SK-MEL-5 (cell line): ENCODE measurements at places on chromosomes 4 and X.

- no peak for DNase-seq
Observed at GRCh38 chr4:52659722-52660261, 691 bp upstream of the USP46 start.

- no peak for DNase-seq
Observed at GRCh38 chrX:11632732-11633131, 33.0 kb downstream of the ARHGAP6 start.

DNA sequence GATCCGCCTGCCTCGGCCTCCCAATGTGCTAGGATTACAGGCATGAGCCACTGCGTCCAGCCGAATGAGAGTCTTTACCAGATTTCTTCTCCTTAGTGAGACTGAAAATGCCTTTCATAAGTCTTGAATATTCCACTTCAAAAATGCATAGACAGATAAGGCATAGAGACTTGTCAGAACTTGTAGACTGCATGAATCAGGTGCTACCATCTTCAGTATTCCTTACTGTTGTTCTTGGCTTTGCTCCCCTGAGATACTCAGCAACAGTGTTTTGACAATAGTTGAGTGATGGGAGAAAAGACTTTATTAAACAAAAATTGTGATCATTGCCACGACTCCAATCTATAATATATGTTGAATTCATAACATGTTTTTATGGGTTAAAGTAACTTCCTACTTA, 11.0 kb downstream of the TKTL2 start:
- no peak for DNase-seq

DNA sequence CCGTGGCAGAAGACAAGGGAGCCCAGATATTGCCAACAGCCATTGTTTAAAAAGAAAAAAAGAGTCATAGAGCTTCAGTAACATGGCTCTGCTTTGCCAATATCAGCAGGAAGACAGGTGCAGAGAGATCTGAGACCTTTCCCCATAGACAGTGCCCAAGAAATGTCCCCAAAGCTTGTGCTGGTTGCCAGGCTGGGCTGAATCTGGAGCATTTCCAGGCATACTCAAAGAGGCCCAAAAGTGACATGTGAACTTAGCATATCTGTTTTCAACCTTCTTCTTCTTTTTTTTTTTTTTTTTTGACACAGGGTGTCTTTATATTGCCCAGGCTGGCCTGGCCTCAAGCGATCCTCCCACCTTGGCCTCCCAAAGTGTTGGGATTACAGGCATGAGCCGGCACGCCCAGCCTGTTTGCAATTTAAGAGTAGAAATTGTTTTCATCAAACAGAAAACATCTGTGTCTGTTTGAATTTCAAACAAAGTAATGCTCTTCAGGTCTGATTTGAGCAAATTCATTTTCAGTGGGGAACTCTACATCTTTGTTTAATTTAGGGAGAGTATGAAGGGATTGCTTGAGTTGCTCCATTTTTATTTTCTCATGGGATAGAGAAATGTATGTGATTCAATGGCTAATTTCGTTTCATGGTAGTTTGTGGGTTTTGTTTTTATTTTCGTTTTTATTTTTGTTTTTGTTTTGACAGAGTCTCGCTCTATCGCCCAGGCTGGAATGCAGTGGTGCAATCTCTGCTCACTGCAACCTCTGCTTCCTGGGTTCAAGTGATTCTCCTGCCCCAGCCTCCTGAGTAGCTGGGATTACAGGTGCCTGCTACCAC, 56.6 kb upstream of the RBM47 start:
- no peak for DNase-seq

DNA sequence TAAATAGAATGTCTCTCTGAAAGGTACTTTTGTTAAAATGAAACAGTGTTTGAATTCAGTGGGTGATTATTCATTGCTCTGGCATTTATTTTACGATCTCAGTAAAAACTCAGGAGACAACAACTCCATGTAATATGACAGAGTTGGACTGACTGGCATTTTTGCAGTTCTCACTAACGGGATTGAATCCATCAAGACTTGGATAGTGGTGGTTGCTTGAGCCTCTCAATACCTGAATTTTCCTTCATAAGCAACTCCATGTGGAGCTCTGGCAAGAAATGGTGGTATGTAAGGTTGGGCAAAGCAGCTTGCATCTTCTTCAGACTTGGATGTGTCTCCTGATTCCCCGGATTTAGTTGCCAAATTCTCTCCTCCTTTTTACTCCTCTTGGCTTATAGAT, 72.7 kb downstream of the FRMPD4 start:
- DNase-seq, result peak; percentile 60

DNA sequence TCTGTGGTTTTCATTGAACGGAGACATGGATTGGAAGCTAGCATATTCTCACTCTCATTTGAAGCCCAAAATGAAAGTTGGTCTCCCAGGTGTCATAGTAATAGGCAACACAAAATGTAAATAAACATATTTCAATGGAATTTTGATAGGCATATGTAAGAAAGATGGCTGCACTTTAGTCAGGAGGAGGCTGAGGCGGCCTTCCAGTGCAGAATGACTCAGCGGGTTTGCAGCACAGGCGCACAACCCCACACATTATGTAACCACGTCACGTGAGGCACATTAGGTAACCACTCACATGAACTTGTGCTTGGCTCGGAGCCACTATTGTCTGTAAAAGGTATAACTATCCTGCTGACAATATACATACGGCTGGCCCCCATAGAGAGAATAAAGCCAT, 381.7 kb downstream of the GPAT3 start:
- DNase-seq, result no peak

GRCh38 chrX:10989386-10989785, 121.7 kb upstream of the HCCS start:
- no peak for DNase-seq

DNA sequence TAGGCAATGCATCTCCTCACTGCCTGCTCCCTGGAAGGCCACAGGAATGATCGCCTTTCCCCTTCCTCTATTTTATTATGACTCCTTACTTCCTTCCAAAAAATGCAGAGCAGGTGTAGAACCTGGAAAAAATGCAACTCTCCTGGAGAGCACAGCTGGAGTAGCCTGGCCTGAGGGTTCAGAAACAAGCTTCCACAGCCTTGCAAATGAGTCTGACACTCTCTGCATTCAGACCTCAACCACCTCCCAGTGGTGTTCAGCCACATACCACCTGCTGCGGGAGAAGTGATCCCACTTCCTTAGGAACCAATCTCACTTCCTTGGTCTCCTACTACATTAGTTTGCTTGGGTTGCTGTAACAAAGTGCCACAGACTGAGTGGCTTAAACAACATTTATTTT, 368.1 kb upstream of the NOCT start:
- no peak for DNase-seq

- no peak for DNase-seq
Observed at GRCh38 chr4:148434075-148434773, 8.0 kb downstream of the NR3C2 start.

DNA sequence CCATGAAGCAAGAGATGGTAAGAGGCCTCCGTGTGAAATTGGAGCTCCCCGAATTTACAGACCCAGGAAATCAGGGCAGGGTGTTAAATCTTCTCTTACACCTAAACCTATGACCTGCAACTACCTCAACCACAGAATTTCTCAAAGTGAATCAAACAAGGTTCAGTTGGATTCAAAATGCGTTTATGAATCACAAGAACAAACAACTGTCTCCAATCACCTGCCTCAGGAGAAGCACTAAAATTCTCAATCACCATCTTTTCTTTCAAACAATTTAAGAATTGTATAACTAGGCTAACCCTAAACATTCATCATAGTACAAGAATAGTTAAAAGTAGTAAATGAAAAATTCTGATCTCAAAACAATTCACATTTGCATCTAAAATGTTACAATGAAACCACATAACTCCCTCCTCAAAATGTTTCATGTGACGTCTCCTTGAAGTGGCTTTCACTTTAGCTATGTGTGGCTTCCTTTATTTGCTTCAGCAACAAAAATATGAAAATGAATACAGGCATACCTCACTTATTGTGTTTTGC, 19.2 kb downstream of the PPP3CA start:
- DNase-seq, result no peak

DNA sequence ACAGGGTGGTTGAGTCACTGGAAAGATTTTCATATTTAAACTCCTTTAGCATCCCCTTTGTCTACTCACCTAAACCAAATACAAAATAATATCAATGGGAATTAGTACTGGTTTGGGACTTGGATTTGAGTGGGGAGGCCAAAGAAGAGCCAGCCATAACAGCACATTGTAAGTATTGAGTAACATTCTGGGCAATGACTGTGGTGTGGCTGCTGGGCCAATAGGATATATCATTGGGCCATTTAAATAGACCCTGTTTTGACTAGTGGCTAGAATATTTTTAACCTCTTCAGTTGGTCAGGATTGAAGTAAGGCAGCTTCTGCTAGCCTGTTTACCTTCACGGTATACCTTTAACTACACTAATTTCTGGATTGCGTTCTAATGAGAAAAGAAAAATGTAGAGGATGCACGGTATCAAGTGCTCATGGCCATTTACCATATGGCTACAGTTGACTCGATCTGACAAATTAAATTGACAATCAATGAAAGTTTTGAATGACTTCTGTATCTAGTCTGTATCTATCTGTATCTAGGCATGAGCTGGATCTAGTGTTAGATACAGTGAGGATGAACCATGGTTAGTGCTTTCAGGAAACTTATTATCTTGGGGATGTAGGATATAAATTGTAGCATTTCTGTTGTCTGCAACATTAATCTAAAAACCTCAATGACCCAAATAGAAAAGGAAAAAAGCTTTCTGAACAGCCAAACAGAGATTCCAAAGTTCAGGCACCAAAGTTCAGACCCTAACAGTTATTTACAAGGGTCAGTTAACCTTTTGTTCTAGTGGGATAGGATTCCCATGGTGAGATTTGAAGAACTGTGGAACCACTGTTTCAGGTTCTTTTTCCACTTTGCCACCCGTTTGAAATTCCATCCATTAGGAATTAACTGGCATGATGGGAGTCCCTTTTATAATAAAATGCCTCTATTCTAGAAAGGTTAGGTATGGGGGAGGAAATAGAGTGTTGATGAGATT, 6.8 kb upstream of the ALB start:
- DNase-seq, result no peak

- DNase-seq, result no peak
Observed at GRCh38 chr4:33512397-33512796, 2731.9 kb downstream of the ARAP2 start.

DNA sequence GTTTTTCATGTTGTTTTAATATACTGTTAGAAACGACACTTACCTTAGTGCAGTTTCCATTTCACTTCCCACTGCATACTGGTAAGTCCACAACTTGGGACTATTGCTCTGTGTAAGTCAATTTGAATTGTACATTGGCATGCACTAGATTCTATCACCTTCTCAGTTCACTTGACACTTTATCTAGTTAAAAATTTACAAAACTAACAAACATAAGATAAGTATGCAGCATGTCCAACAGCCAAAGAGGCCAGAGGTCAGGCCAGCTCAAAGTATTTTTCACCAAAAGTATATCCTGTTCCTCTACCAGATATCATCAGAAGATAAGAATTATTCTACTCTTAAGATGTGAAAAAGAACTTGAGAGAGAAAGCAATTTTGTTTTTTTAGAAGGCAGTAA, 75.9 kb downstream of the QRFPR start:
- no peak for DNase-seq

- DNase-seq, result peak; percentile 66
Observed at GRCh38 chr4:16026160-16026761, 57.6 kb downstream of the PROM1 start.

DNA sequence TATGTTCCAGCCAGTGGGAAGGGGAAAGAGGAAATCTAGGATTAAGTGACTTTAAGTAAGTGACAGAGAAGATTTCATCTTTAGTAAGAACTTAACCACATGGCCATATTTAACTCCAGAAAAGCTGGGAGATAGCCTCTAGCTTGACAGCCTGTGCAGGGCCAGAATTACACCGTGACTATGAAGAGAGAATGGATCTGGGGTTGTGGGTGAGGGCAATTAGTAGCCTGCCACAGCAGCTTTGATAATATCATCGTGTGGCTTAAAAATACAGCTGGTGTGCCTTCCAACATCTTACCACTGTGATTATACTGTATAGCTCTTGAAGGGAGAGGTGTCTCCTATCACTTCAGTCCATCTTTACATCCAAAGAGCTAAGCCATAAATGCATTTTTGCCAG, 57.6 kb upstream of the TBC1D9 start:
- no peak for DNase-seq

- peak; percentile 24 for DNase-seq
Observed at GRCh38 chr4:22504447-22504846, 11.4 kb downstream of the ADGRA3 start.

GRCh38 chr4:40055511-40055862, 1.2 kb upstream of the N4BP2 start:
- DNase-seq, result peak; percentile 33

DNA sequence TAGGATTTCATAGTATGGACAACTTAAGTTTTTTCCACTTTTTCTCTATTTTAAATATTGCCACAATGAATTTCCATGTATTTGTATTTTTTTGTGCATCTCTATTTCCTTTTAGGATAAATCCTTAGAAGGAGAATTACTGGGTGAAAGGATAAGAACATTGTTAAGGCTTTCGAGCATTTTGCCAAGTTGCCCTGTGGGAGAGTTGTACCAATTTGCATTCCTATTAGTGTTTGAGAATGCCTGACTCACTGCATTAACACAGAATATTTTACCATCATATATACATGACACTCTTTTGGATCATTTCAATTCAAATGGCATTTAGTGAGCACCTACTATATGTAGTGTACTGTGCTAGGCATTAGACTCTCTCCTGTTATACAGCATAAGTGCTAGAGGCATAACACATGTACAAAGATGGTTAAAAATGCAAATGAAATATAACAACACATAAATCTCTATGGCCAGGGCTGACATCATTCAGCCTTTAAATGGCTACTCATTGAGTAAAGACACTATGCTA, 57.0 kb downstream of the PLAC1 start:
- DNase-seq, result no peak

GRCh38 chr4:48300004-48300403, 30.4 kb upstream of the TEC start:
- DNase-seq, result no peak

DNA sequence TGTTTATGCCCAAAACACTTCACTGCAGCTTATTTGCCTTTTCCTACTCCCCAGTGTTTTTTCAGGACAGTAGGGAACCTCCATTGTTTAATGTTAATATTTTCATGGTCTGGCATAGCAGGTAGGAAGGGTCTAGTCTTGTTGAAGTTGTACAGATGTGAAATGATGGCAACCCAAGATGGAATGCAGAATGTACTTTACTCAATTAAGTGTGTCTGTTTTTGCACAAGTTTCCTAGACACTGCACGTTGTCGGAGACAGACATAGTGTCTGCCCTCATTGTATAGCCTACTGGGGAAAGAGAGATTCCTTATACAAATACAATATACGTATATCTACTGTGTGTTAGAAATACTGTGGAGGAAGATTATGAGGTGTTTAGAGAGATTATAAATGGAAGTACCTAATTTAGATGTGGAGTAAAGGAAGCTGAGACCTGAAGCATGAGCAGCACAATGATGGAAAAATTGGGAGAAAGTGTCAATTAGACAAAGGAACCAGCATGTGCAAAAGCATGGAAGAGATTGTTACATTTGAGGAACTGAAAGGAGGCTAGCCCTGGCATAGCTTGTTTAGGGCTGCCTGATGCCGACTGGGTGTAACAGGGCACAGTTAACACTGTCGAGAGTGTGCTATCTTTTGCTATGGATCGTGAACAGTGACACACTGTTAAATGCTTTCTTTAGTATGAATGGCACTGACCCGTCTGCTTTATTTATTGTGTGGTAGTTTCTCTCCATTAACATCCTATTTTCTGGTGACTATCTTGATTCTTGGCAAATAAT, 18.4 kb downstream of the CPEB2 start:
- DNase-seq, result peak; percentile 68
